ENCODE measurements at places on chromosomes 5 and 9.

DNA sequence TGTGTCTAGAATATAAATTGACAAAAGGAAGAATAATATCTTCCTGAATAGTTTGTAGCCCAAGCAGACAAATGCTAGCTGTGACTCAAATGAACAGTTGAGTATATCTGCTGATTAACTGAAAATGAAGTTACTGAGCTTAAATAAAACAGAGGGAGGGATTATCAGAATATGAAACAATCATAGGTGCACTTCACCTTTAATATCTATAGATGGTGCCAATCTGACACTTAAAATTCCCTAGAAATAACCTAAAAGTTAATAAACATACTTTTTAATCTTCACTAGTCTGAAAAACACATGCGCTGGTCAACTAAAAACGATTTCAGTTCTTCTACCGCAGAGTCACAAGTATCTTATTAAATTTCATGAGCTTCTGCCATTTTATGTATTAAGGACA is 280.8 kb upstream of the RASA1 start:
- no peak overlapping the region for H3K27ac ChIP-seq
- no peaks in the 10 kb centered on the region for H3K27me3 ChIP-seq
- no peaks in the 10 kb centered on the region for H3K4me1 ChIP-seq
- DNase-seq: no peak
- no peak overlapping the region for H3K4me3 ChIP-seq

DNA sequence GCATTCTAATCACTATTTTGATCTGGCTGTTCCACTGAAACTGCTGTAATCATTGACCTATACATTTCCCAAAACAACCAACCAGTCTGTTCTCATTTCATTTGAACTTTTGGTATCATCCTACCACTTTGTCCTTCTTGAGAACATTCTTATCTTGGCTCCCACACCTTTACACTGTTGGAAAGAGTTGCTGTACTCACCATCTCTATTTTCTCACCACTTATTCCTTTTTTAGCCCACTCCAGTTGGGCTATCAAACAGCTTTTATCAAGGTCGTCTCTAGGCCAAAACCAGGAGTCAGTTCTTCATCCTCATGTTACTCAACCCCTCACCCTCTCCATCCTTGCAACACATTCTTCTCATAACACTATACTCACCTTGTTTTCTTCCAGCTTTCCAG is 170.1 kb downstream of the KDM4C start:
- DNase-seq: no peak
- H3K27me3 ChIP-seq: no peaks in the 10 kb centered on the region
- H3K4me3 ChIP-seq: no peak overlapping the region

DNA sequence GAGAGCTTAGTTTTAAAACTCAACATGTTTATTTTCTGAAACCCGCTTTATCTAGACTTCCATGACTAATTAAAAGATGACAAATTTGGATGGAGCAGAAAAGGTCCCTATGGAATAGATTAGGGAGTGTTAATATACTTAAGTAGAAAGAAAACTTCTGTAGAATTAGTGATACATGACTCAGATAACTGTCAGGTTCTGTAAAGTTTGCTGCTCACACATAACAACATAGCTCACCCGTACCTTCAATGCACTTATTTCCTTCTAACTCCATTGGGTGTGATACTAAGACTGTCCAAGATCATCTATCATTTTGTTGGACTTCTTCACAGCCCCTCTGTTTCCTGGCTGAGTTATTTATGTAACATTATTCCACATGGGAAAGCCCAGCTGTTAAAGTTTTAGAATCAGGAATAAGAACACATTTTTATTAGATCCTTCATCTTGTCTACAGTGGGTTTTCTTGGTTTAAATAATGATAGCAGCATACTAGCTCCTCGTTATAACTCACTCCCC is 27.8 kb downstream of the TMEM167A start:
- H3K36me3 ChIP-seq: peaks cover 27% of the 10 kb centered on the region
- no peak overlapping the region for H3K27ac ChIP-seq
- H3K27me3 ChIP-seq: no peaks in the 10 kb centered on the region
- H3K4me3 ChIP-seq: no peak overlapping the region
- DNase-seq: no peak

DNA sequence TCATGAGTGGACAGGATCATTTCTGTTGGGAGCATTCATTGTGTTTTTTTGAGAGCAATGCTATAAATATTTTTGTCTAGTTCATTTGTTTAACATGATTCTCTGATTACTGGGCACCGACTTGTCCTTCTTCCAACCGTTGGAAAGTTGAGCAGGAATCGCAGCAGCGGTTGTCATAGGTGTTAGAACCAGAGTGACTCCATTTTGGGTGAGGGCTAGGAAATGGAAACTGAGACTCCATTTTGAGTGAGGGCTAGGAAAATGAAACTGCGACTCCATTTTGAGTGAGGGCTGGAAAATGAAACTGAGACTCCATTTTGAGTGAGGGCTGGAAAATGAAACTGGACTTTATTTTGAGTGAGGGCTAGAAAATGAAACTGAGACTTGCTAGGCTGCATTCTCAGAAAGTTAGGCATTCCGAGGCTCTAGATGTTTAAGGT is 100.6 kb downstream of the ICE1 start:
- H3K4me3 ChIP-seq: peak overlapping the region; percentile 27
- peak overlapping the region; percentile 44 for H3K27ac ChIP-seq
- H3K36me3 ChIP-seq: no peaks in the 10 kb centered on the region
- no peak for DNase-seq
- peaks cover 37% of the 10 kb centered on the region for H3K4me1 ChIP-seq

- DNase-seq: no peak
- H3K36me3 ChIP-seq: no peaks in the 10 kb centered on the region
- peaks cover 6% of the 10 kb centered on the region for H3K4me1 ChIP-seq
- H3K27me3 ChIP-seq: peaks cover 2% of the 10 kb centered on the region
- no peak within 1 kb of the TSS for H3K4me3 ChIP-seq
Measured at GRCh38 chr5:850511-851006, at the start of gene ZDHHC11. Gene ZDHHC11, minus strand, starts transcription at chr5:850986. Its CDS starts 384 bp downstream, at chr5:850602.

DNA sequence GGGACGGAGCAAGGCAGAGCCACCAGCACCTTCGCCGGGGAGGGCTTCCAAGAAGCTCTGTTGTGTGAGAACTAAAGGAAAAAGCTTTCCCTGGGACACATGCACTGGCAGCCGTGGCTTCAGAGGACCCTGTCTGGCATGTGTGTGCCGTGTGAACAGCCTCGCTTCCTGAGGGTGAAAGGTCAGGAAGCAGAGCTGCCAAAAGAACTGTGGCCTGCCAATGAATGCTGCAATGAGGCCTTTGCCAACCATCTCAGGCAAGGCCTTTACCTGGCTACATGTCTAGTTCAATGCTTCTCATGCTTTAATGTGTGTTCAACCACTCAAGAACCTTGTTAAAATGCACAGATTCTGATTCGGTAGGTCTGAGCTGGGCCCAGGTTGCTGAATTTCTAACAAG is 53.5 kb downstream of the NIPSNAP3B start:
- H3K27ac ChIP-seq: no peak overlapping the region
- H3K4me1 ChIP-seq: no peaks in the 10 kb centered on the region
- DNase-seq: no peak
- H3K36me3 ChIP-seq: peaks cover 9% of the 10 kb centered on the region
- H3K27me3 ChIP-seq: no peaks in the 10 kb centered on the region
- H3K4me3 ChIP-seq: no peak overlapping the region

DNA sequence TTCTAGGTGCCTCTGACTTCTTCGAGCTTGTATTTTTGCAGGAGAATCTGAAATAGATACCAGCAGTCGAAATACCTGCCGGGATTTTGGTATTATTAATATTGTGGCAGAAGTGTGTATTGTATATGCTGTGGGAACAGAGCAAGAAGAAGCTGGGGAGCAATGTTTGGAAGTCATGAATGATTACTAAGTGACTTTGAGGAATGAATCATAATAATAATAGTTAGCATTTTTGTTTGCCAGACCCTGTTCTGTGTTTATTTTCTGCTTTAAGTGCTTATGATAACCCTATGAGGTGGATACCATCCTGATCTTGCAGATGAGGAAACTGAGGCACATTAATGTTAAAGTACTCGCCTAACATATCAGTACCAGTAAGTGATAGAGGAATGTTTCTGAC is 32.4 kb downstream of the RAB24 start:
- no peak overlapping the region for H3K27ac ChIP-seq
- no peak overlapping the region for H3K4me3 ChIP-seq
- peaks cover 43% of the 10 kb centered on the region for H3K36me3 ChIP-seq
- DNase-seq: no peak
